ENCODE measurements at places on chromosomes 3 and 15.
A peak's percentile ranks its signal among the peaks of the same experiment; 100 is the strongest.

DNA sequence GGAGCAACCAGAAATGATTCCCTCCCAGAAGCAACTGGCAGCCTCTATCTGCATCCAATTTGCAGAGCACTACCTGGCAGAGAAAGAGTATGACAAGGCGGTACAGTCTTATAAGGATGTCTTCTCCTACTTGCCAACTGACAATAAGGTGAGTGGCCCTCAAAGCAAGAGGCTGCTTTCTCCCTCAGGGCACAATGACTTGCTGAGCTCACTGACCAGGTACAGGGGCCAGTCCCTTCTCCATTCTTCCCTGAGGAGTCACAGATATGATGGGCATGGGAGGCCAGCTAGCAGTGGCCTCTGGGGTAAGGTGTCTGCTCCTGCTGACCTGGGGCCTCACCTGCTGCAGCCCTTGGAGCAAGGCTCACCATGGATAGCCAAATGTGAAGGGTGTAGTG is 20.3 kb downstream of the CSRNP1 start:
- no peak for DNase-seq

- peak; percentile 45 for DNase-seq
Observed at GRCh38 chr3:157248590-157249422, 88.9 kb upstream of the CCNL1 start.

GRCh38 chr15:76338486-76339304 is 2.1 kb downstream of the ISL2 start:
- no peak for DNase-seq

- DNase-seq: no peak
Observed at GRCh38 chr3:136831461-136831860, 12.5 kb downstream of the SLC35G2 start.

- DNase-seq: no peak
Observed at GRCh38 chr3:41026394-41027177, 172.7 kb upstream of the CTNNB1 start.

DNA sequence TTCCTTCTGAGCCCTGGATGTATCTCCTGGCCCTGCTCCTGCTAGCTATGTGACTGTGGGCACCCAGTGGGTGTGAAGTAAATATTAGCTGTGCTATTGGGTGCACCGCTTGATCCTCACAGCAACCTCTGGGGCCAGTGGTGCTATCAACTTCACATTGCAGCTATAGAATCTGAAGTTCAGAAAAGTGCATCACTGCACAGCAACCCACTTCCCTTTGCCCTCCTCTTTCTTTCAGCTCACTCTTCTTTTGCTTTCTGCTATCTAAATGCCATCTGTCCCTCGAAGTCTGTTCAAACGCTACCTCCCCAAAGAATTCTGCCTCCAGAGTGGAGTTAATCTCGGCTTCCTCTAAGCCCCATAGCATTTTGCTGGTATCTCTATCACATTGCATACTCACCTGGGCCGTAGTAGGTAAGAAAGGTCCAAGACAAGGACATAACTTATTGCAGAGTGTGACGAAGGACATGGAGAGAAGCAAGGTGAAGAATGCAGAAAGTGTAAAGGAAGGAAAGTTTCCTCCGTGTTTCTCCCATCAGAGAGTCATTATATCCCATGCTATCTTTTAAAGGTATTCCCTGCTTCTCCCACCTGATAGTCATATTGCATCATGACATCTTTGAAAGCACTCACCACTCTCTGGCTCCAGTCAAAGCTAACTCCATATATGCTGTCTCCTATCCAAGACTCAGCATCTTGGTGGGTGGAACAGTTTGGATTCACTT is 57.1 kb upstream of the BCL6 start:
- DNase-seq: no peak

DNA sequence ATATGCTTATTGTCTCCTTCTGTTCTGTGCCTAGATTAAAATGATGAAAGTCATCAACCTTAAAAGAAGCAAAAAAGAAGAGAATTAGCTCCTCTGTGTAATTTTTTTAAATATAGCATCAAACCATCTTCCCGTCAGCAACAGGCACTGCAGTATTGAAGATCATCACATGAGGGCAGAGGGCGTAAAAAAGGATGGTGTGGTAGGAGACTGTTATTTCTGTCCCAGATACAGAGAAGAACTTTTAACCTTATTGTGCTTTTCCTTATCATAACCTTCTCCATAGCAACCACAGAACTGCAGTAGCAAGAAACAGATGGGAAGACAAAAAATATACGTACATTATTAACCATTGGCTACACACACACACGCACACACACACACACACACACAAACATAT is 88.8 kb downstream of the IGSF11 start:
- no peak for DNase-seq

- no peak for DNase-seq
Observed at GRCh38 chr3:59832241-59832640, 782.4 kb upstream of the CFAP20DC start.

GRCh38 chr15:53580366-53580765 is 179.1 kb downstream of the WDR72 start:
- no peak for DNase-seq

DNA sequence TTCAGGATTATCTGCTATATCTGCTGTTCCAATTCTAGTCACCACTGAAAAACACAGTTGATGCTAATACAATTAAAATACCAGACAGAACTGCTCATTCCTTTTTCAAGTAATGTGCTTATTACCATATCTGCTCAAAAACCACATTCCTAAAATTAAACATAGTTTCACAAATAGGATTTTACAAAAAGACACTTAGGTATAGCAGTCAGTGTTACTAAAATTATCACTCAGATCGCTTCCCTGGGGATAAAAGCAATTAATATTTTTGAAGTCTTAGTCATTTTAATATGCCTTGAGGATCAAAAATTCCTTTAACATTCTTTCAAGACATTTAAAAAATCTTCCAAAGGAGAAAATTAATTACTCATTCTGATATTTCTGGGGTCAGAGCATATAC is 71.5 kb downstream of the RAD18 start:
- no peak for DNase-seq

DNA sequence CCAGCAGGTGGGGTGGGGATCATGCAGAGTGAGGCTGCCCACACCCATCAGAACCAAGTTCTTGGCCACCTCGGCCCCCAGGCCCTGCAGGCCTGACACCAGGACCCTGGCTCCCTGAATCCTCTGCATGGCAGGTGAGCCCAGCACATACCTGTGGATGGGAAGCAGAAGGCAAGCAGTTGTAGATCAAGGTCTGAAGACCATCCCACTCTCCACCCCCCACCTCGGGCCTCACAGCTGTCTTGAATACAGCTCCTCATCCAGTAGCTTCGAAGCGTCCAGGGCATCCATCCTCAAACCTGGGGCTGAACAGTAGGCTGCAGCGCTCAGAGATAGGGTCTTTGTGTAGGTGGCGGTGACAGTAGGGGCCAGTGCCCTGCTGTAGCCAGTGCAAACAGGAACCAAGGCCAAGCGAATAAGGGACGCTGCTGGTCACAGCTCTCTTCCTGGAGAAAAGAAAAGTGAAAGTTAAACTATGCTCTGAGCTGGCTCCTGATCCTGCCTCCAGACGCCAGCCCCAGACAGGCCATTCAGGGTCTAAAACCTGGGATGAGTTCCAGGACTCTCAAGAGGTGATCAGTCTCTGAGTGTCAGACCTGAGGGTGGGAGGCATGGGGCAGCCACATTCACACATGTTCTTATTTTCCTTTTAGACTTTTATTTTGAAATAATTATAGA is at the start of gene UBA7:
TSS of gene UBA7 (minus strand) at position 457 of the 678 bp plus-strand sequence. CDS start at position 291, 166 bp downstream.
- no peak for DNase-seq

DNA sequence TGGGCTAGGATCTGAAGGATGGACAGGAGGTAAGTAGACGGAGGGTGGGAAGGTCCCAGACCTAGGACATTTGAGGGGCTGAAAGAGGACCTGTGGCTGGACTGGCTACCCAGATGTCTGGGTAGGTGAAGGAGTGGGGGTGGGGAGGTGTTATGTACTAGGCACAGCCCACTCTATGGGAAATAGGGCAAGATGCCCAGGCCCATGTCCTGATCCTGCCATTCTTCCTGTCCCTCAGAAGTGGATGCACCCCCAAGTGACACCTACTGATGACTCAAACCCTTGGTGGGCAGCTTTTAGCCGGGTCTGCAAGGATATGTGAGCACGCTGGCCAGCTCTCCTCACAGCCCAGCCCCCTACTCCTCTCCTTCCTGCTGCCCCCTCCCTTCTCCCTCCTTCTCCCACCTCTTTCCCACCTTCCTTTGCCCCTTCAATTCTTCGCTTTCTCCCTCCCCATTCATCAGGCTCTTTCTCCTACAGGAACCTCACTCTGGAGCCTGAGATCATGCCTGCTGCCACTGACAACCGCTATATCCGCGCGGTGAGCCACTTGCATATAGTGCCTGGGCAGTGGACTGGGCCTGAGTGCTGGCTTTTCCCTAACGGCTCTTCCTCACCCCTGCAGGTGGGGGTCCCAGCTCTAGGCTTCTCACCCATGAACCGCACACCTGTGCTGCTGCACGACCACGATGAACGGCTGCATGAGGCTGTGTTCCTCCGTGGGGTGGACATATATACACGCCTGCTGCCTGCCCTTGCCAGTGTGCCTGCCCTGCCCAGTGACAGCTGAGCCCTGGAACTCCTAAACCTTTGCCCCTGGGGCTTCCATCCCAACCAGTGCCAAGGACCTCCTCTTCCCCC is 5.2 kb downstream of the ACY1 start:
- DNase-seq: no peak

GRCh38 chr3:129077222-129077621 is 16.6 kb downstream of the GP9 start:
- DNase-seq: no peak

DNA sequence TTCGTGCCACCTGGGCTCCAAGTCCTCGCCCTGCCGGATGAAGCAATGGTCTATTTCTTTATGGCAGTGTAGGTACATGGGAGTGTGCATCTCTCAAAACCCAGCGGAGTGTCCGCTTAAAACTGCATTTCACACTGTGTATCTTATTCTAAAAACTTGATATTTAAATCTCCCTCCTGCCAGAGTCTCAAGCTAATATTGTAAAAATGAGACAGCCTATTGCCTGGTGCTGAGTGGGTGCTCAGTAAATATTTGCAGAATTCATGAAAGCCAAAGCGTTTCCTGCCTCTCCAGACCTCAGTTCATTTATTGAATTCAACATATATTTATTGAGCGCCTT is 330 bp upstream of the TBC1D2B start:
- DNase-seq: no peak

GRCh38 chr15:31758126-31758525 is 272.2 kb upstream of the CHRNA7 start:
- DNase-seq: no peak

GRCh38 chr15:68399096-68400065 is 32.6 kb downstream of the ITGA11 start:
- DNase-seq: no peak

- no peak for DNase-seq
Observed at GRCh38 chr3:184679056-184679816, 32.6 kb downstream of the MAGEF1 start.

GRCh38 chr3:23249961-23250360 is 46.8 kb downstream of the UBE2E2 start:
- no peak for DNase-seq

Data from HS-27A (cell line).